ENCODE measurements at places on chromosomes 2 and 18. TPM values are rescaled to one million over a fixed set of nuclear protein-coding genes. Genes with fewer than 3 reads are reported as not detected.

GALR1 gene
- total RNA-seq, result not detected

DNA sequence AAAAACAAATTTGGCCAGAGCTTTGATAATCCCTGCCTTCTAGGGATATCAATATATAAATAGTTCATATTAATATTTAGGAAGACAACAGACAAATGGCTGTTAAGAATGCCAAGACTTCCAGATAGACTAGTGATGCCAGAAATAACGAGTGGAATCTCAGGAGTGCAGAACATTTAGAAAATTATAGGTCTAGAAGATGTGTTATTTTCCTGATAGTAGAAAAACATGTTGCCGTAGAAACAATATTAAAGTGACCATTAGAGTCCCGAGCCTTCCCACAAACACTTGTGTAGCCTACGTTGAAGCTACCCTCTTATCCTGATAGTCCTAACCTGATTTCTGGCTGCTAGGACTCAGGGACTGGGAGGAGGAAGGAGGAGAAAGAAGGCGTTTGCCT is 54.3 kb upstream of the ITGA6 start:
- DNase-seq, result no peak

DNA sequence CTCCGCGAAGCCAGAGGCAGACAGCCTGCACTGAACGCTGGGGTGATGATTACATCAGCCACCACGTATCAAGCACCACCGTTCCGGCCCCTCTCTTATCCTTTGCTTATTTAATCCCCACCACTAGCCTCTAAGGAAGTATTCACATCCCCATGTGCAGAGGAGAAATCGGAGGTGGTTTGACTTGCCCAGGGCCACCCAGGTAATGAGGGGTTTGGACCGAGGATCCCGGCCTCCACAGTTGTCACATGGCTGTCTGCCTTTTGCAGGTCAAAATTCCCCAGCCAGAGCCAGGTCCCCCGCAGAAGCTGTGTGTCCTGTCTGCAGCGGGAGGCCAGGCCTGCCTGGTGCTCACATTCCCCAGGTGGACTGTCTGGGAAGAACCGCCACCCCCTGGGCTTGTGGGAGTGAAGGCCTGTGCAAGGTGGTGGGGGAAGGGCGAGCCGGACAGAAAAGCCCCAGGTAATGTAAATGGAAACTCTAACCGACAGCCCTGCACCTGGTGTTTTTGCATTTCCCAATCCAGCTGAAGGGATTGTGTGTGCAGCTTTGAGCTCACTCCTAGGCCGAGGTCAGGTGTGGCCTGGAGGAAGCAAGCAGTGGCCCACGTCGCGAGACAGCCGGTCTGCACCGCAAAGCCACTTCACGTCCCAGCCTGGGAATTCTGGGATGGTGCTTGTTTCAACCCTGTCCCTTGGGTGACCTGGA is 108.5 kb upstream of the ID2 start:
- peak; percentile 62 for DNase-seq

GRCh38 chr2:74250189-74250631 is 51.8 kb downstream of the MTHFD2 start:
- no peak for DNase-seq

DNA sequence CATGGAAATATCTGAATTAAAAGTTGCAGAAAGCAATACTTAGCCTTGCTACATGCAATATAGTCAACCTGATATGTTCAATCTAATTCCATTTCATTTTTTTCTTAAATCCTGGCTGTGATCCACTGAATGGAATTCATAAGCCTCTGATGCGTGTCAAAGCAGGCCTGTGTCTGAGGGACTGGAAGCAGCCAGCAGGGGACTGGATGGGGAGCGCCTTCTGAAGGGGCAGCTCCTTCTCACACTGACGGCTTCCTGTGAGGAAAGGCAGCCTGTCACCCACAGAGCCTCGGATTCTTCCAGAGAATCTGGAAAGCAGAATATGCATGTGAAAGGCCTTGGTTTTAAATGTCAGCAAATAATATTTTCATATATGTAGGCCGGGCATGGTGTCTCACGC is 73.5 kb downstream of the KCNF1 start:
- no peak for DNase-seq

GRCh38 chr18:42915299-42915698 is 200.2 kb downstream of the RIT2 start:
- no peak for DNase-seq

DNA sequence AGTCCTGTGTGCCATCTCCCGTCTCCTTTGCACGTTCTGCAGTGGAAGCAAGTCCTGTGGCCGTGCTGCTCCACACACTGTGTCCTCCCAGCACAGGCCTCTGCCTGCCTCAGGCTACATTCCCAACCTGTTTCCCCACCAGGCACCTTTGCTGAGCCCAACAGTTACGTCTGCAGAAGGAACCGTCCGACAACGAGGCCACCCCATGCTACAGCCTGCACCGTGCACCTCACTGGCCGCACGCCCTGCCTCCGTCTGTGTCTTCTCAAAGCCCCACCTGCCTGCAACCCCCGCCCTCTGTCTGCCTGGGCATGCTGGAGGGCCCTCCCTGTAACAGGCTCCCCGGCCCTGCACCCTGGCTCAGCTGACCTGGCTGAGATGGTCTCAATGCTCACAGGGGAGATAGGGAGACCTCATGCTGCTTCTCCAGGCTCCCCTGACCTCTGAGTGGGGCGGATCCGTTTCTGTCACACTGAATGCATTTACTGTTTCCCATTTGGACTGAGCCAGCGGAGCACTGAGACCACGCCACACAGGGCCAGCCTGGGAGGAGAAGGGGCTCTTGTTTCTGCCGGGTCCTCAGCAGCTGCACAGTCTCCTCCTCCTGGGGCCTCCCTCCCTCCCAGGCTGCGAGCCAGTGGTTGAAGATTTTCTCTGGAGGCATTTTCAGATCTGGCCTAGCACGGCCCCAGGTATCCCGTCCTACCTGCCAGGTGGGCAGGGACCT is 109.1 kb upstream of the OTOS start:
- DNase-seq, result no peak

DNA sequence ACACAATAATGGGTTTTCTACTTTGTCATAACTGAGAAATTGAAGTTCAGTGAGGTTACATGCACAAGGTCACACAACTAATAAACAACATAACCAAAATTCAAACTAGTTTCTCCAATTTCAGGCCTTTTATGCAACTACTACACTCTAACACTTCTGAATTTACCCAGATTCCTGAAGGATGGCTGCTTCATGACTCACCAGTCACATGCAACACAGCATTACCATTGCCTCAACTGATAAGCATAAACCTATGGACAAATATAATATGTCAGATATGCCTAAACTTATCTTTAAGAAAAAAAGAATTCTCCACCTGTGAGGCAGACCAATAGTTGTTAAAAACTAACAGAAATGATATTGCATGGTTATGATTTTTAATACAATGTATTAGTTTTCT is 586.5 kb upstream of the SLC8A1 start:
- DNase-seq, result no peak

TMEM178A gene
- total RNA-seq, result 2.0 TPM

DNA sequence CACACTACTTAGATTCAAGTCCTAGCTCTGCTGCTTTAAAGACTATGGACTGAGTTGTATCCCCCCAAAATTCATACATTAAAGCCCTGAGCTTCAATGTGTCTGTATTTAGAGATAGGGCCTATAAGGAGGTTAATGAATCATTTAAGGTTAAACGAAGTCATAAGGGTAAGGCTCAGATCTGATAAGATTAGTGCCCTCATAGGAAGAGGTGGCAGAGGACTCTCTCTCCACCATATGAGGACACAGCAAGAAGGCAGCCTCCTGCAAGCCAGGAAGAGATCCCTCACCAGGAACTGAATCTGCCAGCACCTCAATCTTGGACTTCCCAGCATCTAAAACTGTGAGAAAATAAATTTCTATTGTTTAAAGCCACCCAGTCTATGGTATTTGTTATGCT is 3.1 kb upstream of the CYTIP start:
- DNase-seq, result no peak

FBXO15 gene
- total RNA-seq, result 0.52 TPM

GRCh38 chr2:62568983-62569837 is 63.2 kb upstream of the TMEM17 start:
- DNase-seq, result no peak

GRCh38 chr18:34976899-34977837 is 64.0 kb upstream of the MAPRE2 start:
- peak; percentile 93 for DNase-seq

DNA sequence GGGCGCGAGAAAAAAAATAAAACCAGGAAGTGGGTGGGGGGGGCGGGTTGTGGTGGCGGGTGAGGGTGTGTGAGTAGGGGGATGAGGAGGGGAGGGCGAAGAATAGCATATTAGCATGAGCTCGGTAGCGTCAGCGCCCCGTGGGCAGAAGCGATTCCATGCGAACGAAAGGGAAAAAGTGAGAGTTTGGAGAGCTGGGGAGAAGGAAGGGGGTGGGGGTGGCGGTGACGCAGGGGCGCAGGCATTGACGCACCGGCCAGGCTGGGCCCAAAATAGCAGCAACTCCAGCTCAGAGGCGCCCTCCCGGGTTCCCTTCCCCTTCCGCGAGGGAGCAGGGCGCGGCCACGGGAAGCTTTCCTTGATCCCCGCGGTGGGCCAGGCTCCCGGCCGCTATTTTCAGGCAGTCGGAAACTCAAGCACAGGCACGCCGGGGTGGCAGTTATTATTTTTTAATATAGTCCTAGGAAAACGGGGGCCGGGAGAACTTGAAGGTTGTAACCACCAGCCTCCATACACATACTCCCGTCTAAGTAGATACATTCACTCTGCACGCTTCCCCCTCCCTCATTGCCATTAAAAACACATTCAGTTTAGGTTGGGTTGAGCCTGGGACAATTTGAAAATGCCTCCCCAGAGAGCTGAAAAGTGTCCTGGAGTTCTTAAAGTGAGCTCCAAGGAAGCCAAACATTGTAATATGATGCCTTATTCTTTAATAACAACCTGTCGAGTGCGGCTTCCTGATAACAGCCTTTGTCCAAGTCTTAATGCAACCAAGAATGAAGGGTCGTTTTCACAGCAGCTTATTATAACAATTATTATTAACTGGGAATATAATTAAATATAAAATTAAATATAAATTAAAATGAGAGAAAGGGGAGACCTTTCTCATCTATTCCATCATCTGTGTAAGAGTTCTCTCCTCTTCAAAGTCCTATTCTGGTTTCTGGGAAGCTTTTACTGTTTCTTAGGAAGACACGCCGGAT is 2.3 kb upstream of the NR4A2 start:
- DNase-seq, result peak; percentile 96

DNA sequence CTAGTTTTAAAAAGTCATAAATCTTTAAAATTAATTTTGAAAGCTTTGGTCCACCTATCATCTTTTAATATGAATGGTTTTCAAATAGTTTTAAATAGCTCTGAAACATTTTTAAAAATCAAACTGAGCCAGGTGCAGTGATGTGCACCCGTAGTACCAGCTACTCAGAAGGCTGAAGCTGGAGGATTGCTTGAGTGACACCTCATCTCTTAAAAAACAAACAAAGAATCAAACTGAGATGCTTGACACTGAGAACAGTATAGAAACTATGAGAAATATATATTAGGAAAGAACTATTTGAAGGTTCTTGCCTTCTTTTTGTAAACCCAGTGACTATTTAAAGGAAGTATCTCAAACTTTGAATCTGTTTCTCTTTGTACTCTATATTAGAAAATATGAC is 67.4 kb downstream of the BARD1 start:
- no peak for DNase-seq

DNA sequence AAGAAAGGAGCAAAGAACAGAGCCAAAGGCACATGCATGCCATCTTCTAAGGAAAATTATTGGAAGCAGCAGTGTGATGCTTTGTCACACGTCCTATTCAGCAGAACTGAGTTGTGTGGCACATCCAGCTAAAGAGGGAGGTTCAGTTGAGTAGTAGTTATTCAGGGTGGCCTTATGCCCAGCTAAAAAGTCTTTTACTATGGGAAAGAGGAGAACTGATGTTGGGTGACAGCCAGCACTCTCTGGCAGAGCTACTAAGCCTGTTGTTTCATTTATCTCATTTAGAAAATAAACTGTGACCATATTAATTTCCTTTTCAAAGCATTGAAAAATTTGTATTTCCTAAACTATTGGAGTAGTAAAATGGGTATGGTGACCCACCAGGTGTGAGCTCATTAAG is 18.5 kb downstream of the ITGA6 start:
- DNase-seq, result no peak

GRCh38 chr18:75546964-75547363 is 119.5 kb upstream of the SMIM21 start:
- DNase-seq, result no peak

DNA sequence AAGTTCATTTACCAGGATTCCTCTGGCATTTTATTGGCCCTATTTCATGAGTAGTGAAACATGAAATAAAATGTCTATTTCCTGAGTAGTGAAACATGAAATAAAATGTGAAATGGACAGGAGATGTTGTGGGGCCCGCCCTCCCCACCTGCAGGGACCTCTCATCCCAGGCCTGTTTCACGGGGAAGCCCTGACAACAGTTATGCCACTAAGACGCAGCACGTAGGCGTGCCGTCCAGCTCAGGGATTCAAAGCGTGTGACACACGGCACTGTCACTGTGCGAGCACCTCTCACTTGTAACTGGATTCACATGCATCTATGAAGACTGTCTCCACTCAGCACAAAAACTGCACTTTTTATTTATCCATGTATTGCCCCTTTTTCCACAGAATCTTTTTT is 83.4 kb upstream of the SNTG2 start:
- DNase-seq, result no peak

RESP18 gene
- total RNA-seq, result not detected

DNA sequence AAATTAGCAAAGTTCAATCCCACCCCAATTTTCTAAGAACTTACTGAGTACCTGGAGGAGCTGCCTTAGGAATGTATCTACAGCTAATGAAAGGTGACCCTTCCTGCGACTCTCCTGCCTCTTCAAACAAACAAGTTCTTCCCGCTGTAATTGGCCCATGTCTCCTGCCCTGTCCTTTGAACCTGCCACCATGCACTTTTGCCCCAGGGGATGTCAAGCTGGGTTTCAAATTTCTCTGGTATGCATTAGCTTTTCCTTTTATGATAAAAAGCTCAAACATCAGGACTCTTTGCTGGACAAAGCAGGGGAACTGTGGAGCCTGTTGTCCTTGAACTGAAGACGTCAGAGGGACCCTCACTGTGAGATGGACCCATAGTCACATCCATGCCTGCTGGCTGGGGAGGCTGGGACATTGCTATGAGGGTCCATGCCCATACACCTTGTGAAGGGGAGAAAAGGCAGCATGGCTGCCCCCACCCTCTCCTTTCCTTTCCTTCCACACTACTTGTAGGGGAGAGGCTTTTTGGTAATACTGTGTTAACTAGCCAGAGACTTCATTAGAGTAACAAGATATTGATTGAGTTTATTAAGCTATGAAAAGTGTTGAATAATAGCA is 210.7 kb upstream of the COPS8 start:
- DNase-seq, result no peak

NAT8 gene
- not detected for total RNA-seq

GRCh38 chr2:126221506-126221905 is 434.5 kb upstream of the GYPC start:
- DNase-seq, result no peak

ANKRD53 gene
- 3.3 TPM for total RNA-seq

TSN gene
- total RNA-seq, result 37.5 TPM

RBBP8 gene
- 15.7 TPM for total RNA-seq

IL36G gene
- not detected for total RNA-seq

DNA sequence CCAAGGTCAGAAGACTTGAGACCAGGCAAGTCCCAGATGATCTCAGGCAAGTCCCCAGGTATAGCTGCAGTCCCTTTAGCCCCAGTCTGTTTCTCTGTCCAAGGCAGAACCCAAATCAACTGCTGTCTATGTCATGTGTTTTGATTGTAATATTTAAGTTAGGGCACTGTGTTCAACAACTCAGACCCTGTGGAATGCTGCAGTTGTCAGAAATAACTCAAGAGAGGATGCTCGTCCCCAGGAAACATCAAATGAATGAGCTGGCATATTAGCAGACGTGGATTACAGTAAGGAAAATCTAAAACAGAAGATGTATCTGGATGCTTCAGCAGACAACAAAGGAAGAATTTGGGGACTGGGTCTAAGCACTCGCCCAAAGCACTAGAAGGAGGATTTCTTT is 70.1 kb downstream of the BCL11A start:
- no peak for DNase-seq
